Activated T-helper 2 cell treated with anti-CD3 and anti-CD28 coated beads, Interferon-gamma antibody, Interleukin-2, Interleukin-4, amounts not matched to agents 10 μg/mL and 5 μg/mL and 100 μg/mL, durations not matched to agents 14 hours and 24 hours and 36 hours (primary cell): ENCODE measurements at places on chromosomes 2 and 18. TPM values are rescaled to one million over a fixed set of nuclear protein-coding genes. Genes with fewer than 3 reads are reported as not detected.

TRIM43 gene
- 0.11 and 0.25 TPM in 2 replicates for total RNA-seq

TXNDC2 gene
- 0.21 and 0.39 TPM in 2 replicates for total RNA-seq

KANSL1L gene
- 4.9 and 6.5 TPM in 2 replicates for total RNA-seq

VWC2L gene
- total RNA-seq, result not detected in 2 replicates

ABCG8 gene
- total RNA-seq, result 0.23 TPM in 2 replicates

TCF23 gene
- not detected in 2 replicates for total RNA-seq

TRABD2A gene
- total RNA-seq, result 67.9 and 71.2 TPM in 2 replicates

PSMA8 gene
- 1.2 and 1.4 TPM in 2 replicates for total RNA-seq
